NCI-H1417 treated with DMSO at 0.1 percent for 48 hours (cell line): ENCODE measurements at places on chromosomes 16 and 17.

DNA sequence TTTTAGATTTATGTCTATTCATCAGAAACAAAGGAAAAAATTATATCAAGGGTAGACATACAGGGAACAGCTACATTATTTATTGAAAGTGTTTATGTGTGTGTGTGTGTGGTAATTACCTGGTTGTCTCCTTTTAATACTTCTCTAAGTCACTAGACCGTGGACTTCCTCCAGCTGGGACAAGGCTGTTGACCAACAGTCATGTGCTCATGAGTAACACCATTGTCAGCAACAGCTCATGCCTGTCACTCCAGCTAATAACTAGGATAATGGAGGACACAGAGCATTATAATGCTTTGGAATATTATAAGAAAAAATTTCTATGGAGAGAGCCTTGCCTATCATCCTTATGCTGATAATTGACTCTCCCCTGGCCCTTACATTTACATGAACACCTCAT is 125.3 kb upstream of the SALL1 start:
- DNase-seq = no peak

DNA sequence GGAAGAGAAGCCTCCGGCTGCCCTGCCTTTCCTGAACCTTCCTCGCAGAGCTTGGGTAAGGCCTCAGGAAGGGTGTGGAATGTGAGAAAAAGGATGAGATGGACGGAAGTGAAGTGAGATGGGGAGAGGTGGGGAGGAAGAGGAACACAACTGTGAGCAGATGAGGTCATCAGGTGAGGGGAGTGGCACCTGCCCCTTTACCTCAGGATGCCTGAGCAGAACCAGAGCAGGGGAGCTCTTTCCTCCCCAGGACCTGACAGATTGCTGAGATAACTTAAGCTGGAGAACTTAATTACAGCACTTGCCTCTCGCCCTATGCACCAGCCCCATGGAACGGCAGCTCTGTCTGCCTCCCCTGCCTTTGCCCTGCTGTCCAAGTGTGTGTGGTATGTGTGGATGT is 29.8 kb downstream of the TMEM132E start:
- no peak for DNase-seq

GRCh38 chr16:24737391-24737871 is 8.0 kb downstream of the TNRC6A start:
- DNase-seq = no peak

DNA sequence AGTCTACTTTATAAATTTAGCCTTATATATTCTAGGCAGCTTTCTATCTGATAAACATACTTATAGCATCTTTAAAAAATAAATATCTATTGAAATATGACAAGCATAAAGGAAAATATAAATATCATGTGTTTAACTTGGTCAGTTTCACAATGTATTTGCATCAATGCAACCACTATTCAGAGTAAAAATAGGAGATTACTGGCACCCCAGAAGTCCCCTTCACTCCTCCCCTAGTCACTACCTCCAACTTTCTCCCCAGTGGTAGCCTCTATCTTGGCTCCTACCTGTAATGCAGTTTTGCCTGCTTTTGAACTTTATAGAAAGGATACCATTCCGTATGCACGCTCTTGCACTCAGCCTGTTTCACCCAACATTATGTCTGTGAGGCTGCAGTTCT is 3.2 kb upstream of the NOD2 start:
- no peak for DNase-seq

DNA sequence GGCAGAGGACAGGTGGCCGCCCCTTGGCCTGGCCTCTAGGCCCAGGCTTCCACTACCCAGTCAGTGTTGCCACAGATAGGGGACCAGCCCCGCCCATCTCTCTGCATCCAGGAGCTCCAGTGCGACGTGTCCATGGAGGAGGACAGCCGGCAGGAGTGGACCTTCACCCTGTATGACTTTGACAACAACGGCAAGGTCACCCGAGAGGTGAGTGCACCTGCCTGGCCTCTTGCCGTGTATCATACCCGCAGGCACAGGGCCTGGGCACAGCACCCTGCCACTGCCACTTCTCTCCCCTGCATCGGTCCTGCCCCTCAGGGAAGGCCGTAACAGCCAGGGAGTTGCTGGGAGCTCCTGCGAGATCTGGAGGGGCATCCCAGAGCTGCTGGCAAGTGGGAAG is 55.7 kb downstream of the SNX20 start:
- DNase-seq = no peak

DNA sequence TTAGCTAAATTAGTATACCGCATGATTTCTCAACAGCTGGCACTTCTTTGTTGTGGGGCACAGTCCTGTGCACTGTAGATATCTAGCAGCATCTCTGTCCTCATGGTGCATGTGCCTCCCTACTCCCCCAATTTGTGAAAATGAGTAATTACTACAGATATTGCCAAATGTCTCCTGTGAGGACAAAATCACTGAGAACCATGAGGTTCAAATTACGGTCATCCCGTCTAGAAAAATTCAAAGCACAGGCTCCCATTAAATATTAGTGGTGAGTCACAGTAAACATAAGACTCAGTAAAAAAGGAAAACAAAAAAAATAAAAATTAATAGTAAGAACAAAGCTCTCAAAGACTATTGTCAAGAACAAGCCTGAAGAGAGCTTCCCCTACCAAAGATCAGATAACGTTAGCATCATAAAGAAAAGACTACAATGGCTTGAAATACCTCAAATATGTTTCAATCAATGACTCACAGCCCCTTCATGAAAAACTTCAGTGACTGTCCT is 57.8 kb downstream of the STH start:
- no peak for DNase-seq

DNA sequence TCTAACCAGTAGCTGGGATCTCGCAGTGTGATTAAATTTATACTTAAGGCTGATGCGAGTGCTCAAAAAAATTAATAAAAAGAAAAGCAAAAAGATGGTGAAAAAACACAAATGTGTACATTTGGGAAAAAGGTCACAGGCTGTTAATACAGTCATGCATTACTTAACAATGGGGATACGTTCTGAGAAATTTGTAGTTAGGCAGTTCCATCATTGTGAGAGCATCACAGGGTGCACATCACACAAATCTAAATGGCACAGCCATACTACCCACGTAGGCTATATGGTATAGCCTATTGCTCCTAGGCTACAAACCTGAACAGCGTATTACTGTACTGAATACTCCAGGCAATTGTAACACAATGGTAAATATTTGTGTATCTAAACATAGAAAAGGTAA is 142.4 kb upstream of the MYOCD start:
- no peak for DNase-seq

DNA sequence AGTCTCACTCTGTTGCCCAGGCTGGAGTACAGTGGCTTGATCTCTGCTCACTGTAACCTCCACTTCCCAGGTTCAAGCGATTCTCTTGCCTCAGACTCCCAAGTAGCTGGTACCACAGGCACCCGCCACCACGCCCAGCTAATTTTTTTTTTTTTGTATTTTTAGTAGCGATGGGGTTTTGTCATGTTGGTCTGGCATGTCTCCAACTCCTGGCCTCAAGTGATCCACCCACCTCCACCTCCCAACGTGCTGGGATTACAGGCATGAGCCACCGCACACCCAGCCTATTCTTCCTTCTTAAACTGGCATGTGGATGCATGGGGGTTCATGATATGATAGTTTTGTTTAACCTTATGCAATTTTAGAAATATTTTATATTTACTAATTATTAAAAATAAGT is 39.4 kb upstream of the VWA3A start:
- no peak for DNase-seq

- no peak for DNase-seq
These were observed 87.0 kb upstream of the RPRML start for GRCh38 chr17:47066095-47066494.

DNA sequence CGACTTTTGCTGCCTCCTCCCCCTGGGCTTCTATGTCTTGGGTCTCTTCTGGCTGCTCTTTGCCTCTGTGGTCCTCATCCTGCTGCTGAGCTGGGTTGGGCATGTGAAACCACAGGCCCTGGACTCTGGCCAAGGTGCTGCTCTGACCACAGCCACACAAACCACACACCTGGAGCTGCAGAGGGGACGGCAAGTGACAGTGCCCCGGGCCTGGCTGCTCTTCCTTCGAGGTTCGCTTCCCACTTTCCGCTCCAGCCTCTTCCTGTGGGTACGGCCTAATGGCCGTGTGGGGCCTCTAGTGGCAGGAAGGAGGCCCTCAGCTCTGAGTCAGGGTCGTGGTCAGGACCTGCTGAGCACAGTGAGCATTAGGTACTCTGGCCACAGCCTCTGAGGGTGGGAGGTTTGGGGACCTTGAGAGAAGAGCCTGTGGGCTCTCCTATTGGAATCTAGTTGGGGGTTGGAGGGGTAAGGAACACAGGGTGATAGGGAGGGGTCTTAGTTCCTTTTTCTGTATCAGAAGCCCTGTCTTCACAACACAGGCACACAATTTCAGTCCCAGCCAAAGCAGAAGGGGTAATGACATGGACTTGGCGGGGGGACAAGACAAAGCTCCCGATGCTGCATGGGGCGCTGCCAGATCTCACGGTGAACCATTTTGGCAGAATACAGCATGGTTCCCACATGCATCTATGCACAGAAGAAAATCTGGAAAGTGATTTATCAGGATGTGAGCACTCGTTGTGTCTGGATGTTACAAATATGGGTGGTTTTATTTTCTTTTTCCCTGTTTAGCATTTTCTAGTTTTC is 2.3 kb downstream of the GP1BA start:
- no peak for DNase-seq

DNA sequence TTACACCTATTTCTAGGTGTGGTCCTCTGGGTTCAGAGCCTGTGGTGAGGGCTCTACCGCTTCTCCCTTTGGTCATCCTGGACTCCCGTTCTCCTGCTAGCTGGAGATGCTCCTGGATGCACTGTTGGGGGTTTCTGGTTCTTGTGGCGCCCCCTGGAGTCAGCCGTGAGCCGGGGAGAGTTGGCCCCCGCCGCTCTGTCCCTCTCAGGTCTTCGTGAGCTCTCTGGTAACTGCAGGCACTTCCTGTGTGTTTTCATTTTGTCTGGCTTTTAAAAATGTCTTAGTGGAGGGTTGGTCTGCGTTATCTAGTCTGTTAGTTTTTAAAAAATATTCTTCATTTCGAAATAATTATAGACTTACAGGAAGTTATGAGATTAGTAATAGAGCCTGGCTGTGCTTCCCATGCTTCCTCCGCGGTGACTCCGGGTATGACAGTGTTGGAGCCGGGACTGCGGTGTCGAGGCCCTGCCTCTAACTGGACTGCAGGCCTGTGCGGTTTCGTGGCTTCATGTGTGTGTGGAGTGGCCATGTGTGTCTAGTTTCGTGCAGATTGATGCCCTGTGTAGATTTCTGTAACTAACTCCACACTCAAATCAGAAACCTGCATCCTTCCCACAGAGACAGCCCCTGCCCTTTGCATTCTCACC is 78.0 kb upstream of the ZNF750 start:
- DNase-seq = no peak

GRCh38 chr17:62722625-62723024 is 85.5 kb downstream of the MARCHF10 start:
- DNase-seq = no peak

GRCh38 chr16:85520853-85521521 is 92.1 kb upstream of the GSE1 start:
- DNase-seq = no peak

GRCh38 chr17:4233668-4234258 is 30.0 kb downstream of the ANKFY1 start:
- DNase-seq = no peak

DNA sequence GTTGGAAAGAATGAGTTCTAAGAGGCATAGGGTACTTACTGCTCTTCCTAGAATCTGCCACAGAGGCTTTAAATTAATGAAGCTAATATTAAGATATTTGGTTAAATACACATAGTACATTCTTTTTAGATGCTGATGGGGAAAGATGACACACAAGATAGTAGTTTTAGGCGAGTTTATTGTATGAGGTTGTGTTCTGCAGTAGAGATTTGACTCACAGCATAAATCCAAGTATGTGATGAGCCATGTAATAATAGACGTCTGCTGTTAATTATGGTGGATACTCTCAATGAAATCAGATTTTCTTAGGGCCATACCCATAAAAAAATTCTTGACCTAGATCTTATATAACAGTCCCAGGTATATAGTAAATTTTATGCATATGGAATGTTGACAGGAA is 8.0 kb downstream of the TNRC6C start:
- no peak for DNase-seq

DNA sequence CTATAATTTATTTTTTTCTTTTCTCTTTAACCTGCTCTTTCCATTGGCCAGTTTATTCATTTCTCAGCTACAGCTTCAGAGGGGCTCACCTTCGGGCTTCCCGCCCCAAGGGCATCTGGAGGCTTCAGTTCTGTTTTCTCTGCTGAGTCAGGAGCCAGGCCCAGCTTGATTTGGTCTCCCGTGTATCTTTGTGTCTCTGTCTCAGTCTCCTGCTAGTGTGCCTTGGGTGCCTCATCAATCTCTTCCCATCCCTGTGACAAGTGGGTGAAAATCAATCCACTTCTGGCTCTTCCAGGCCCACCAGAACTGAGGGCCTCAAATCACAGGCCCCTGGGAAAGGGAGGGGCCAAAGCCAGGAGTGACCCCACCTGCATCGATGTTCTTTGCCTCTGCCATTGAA is 72.1 kb downstream of the CCDC182 start:
- DNase-seq = no peak

DNA sequence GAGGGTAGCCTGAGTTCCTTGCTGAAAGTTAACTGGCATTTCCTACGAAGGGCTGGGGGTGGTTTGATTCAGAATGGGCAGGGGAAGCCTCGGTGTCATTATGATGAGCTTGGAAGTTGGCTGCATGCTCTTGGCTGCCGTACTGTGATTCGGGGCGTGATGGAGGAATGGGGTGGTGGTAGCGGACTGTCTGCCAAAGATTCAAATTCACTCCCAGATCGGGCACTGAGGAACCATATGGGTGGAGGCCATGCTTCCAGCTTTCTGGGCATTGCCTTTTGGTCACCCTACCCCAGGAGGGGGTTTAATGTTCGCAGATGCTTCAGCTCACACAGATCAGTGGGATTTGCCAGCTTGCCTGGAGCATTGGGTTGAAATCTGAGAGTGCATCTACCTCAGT is 492.8 kb upstream of the EEF2KMT start:
- no peak for DNase-seq

GRCh38 chr17:3983606-3984484 is 19.6 kb upstream of the ATP2A3 start:
- DNase-seq = no peak

DNA sequence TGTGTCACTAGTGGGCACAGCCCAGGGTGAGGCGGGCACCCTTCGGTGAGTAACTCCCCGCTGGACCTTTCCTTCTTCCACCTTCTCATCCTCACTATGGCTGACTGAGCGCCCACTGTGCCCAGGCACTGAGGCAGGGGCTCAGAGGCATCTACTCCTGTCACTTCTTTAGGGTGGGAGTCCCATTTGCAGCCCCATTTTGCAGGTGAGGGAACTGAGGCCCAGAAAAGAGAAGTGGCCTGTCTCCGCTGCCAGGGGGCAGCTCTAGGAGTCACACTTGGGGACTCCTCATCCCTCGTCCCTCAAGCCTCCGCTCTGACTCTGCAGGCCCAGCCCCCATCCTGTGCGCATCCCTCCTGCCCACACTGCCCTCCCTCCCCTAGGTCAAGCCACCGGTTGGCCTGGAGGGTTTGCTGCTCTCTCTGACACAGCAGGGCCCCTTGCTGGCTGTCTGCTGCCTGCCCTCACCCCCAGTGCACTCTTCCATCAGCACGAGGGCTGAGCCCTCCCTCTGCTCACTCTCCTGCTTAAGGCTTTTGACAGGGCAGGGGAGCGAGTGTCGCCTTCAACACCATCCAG is 62.4 kb downstream of the CNGB1 start:
- no peak for DNase-seq

- no peak for DNase-seq
These were observed 369.1 kb downstream of the C16orf95 start for GRCh38 chr16:86948046-86948445.

- no peak for DNase-seq
These were observed 13.1 kb downstream of the FMNL1 start for GRCh38 chr17:45234641-45235415.
